ENCODE measurements at places on chromosomes 13 and 19.

GRCh38 chr19:35557539-35558399, 5.7 kb downstream of the ATP4A start:
- H3K4me3 ChIP-seq: peak overlapping the region; percentile 39
- H3K27me3 ChIP-seq: peaks cover 12% of the 10 kb centered on the region
- no peak overlapping the region for H3K27ac ChIP-seq
- H3K36me3 ChIP-seq: no peaks in the 10 kb centered on the region

- no peaks in the 10 kb centered on the region for H3K4me1 ChIP-seq
- DNase-seq: no peak
- peaks cover 63% of the 10 kb centered on the region for H3K36me3 ChIP-seq
- no peaks in the 10 kb centered on the region for H3K27me3 ChIP-seq
These were observed 78.4 kb downstream of the DPF1 start for GRCh38 chr19:38145623-38146022.

DNA sequence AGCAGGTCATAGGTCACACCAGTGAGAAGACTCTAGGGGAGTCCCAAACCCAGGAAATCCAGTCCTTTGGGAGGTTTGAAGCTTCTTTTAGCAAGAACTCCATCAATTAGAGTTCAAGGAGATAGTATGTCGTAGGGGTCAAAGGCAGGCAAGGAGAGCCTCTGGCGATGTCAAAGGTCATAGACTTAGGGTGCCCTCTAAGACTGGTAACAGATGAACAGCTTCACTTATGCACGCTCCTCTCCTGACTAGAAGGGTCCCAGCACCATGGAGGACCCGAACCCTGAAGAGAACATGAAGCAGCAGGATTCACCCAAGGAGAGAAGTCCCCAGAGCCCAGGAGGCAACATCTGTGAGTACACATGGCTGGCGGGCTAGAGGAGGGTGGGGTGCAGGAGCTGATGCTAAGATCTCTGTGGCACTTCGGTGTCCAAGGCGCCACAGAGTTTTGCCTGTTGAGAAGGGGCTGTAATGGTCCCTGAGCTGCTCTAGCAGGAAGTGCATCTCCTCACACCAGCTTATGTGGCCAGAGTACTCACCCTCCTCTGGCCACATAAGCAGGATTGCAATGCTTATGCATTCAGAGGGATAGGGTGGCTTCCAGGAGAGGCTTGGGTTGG, 557 bp downstream of the ZNF576 start:
- H3K36me3 ChIP-seq: peaks cover 33% of the 10 kb centered on the region
- H3K27me3 ChIP-seq: no peaks in the 10 kb centered on the region
- H3K27ac ChIP-seq: peak overlapping the region; percentile 95
- H3K4me3 ChIP-seq: peak overlapping the region; percentile 74
- peaks cover 63% of the 10 kb centered on the region for H3K4me1 ChIP-seq

GRCh38 chr13:106633321-106633720, 65.4 kb upstream of the ARGLU1 start:
- no peaks in the 10 kb centered on the region for H3K36me3 ChIP-seq
- H3K27me3 ChIP-seq: no peaks in the 10 kb centered on the region
- no peak for DNase-seq
- no peaks in the 10 kb centered on the region for H3K4me1 ChIP-seq
- no peak overlapping the region for H3K4me3 ChIP-seq

DNA sequence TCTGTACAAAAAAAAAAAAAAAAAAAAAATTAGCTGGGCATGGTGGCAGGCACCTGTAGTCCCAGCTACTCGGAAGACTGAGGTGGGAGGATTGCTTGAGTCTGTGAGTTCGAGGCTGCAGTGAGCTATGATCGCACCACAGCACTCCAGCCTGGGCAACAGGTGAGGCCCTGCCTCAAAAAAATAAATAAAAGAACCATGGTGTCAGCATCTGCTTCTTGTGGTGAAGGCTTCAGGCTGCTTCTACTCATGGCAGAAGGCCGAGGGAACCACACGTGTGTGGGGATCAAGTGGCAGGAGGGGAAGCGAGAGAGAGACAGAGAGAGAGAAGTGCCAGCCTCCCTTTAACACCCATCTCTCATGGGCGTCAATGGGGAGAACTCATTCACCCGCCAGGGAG, 13.5 kb downstream of the BCL3 start:
- peaks cover 45% of the 10 kb centered on the region for H3K36me3 ChIP-seq
- no peak for DNase-seq
- H3K4me1 ChIP-seq: peaks cover 18% of the 10 kb centered on the region
- H3K4me3 ChIP-seq: no peak overlapping the region
